GM10248 (cell line): ENCODE measurements at places on chromosomes 16 and 17.

DNA sequence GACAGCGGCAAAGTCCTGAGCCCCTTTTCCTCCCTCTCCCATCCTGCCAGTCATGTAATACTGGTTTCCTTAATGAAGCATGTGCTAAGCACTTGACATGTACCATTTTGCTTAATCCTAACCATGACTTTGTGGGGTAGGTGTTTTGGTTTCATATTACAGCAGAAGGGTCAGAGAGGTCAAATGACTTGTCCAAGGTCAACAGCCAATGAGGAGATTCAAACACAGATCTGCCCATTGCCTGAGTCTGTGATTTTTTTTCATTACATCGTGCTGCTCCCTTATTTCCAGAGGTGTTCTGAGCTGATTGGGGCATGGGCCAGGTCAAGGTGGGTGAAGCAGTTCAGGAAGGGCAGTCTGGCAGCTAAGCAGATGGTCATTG, 17.6 kb upstream of the PHF12 start:
- DNase-seq: no peak

DNA sequence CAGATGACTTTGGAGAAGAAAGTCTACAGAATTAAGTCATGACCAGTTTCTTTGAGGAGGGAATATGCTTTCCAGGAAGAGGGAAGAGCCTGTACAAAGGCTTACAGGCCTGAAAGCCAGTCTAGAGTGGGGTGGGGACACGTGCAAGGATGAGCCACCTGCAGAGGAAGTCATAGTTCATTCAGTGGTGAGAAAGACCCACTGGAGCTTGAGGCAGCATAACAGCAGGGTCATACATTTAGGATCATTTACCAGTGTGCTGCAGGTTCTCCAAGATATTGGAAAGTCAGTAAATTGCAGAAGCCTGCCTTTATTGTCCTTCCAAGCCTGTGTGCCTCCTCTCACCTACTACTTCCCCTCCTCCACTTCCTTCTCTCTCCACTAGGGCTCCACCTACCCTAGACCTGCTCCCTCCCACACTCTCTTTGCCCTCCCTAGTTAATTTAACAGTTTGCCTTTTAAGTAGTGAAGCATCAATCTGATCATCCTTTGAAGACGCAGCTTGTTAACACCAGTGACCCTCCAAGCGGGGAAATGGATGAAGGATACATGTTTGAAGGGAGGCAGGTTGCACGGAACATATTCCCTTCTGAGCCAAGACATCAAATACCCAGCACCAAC, 40.2 kb downstream of the CDRT15 start:
- no peak for DNase-seq

DNA sequence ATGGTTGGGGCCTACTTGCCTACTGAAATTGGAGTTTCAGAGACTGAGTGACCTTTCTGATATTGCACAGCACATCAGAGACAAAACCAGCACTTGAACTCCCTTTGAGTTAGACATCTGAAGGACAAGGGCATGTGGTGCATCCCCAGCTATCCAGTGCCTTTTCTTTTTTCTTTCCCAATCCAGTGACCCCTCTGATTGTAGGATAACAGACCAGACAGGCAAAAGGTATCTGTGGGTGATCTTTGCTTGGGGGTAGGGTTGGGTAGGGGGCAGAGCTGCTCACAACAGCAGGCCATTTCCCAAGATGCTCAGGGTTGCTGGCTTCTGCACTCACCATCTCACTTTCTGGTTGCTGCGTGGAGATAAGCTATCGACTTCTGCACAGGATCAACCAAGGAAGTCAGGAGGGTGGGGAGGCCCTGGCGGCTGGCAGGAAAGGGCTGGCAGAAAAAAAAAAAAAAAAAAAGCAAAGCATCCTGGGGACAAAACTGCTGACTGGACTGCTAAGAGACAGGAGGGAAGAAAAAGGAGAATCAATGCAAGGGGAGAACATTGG, 42.2 kb downstream of the HOXB1 start:
- DNase-seq: no peak

GRCh38 chr16:28977703-28978662, 3.4 kb downstream of the SPNS1 start:
- peak; percentile 53 for DNase-seq

GRCh38 chr16:81517629-81518438, 73.2 kb downstream of the CMIP start:
- DNase-seq: no peak

DNA sequence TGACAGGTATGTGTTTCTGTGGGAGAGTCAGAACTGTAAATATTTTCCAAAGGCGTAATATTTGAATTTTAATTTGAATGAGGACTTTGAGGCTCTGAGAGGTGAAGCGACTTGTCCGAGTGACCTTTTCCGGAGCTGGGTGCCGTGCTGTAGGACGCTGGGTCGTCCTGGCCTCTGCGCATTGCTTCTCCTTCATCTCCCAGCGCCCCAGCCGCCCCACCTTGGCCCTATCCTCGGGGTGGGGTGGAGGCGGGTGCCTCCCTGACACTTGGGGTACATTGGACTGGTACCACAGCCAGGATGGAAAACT, 147.8 kb downstream of the SPECC1 start:
- DNase-seq: no peak

GRCh38 chr17:48612854-48613691, 2.0 kb downstream of the HOXB8 start:
- peak; percentile 69 for DNase-seq

- DNase-seq: no peak
Observed at GRCh38 chr17:82527898-82528297, 8.4 kb downstream of the FOXK2 start.

DNA sequence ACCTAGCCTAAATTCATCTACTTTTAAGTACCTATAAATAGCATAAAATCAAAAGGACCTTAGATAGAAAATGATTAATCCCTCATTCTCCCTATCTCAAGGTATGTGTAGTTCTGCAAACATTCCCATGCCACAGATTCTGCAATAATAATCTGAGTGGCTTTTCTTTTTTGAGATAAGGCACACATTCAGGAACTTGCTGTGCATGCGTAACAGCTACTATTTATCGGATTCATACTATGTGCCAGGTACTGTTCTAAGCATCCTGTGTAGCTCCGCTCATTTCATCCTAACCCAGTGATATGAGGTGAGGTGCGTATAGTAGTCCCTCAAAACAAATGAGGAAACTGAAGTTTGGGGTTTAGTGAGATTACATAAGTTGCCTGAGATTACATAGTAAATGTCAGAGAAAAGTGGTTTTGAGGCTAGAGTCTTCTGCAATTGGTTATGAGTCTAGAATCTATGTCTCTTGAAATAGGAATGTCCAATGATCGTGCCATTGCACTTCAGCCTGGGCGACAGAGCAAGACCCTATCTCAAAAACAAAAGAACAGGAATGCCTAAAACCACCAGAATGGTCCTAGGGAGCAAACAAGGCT, 2.0 kb upstream of the ZNF263 start:
- DNase-seq: no peak

- peak; percentile 73 for DNase-seq
Observed at GRCh38 chr16:15897834-15898254, 9.4 kb upstream of the CEP20 start.

DNA sequence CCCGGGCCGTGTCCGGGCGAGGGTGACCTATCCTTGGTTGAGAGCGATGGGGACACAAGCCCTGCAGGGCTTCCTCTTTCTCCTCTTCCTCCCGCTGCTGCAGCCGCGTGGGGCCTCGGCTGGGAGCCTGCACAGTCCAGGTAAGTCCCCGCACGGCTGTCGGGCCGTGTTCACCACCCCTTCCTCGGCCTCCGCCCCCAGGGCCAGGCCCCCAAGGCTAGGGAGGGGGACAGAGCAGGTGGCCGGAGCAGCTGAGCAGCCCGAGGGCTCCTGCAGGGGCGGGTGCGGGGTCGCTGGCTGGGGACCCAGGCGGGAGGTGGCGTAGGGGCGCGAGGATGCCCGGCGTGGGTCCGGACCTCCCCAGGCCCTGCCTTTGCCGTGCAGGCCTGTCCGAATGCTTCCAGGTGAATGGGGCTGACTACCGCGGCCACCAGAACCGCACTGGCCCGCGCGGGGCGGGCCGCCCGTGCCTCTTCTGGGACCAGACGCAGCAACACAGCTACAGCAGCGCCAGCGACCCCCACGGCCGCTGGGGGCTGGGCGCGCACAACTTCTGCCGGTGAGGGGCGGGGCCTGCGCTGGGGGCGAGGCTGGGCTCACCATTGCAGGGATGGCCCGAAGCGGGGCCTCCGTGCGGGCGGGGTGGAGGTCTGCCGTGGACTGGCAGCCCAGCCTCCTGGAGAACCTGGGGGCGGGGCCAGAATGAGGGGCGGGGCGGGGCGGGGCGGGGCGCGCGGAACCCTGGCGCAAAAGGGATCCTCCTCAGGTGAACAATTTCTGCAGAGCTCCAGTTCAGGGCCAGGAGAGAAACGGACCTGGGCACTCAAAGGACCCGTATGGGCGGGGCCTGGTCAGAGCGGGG, 631 bp downstream of the KREMEN2 start:
- DNase-seq: peak; percentile 88

DNA sequence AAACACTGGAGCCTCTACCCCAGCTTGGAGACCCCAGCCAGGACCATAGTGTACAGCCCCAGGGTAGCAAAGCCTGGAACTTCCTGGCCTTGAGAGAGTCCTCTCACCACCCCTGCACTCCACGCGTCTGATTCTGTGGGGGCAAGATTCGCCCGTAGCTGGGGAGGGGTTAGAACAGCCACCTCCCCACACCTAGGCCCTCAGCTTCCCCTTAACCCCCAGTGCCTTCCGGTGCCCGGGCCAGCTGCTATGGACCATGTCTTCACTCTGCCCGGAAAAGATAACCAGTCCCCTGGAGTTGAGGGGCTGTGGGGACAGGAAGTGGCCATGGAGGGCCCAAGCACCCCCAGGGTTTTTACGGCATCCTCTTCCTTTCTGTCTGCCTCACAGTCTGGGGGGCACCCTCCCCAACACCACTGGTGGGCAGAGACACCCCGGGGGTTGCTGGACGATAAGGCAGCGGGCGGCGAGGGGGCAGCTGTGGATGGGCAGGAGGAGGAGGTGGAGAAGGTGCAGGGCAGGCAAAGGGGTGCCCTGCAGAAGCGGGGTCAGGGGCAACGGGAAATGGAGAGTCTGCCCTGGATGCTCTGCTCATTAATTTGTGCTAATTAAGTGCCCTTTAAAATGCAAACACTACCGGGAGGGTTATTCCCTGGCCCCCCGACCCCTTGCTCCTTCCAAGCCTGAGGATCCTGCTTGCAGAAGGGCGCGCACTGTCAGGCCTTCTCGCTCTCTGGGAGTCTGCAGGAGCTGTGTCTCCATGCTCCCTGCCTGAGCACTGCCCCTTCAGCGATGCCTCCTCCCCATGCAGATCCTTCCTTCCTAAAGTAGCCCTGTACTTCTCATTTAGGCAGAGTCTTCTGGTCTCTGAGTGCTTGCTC, 2.4 kb downstream of the PRSS27 start:
- DNase-seq: no peak

DNA sequence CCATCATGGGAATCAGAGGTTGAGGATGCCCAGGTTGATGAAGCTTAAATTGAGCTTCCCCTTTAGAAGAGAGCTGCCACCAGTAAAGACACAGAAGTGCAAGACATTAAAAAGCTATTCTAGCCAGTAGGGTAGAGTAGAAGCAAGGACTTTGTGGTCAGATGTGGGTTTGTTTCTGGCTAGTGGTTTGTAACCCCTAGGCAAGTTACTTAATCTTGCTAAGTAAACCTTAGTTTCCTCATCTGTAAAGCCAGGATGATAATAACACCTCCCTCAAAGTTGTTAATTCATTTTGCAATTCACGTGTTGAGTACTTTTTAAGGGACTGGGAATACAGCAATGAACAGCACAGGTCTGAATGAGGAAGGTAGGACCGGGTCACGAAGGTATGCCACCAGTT, 3.6 kb downstream of the SNTB2 start:
- no peak for DNase-seq

DNA sequence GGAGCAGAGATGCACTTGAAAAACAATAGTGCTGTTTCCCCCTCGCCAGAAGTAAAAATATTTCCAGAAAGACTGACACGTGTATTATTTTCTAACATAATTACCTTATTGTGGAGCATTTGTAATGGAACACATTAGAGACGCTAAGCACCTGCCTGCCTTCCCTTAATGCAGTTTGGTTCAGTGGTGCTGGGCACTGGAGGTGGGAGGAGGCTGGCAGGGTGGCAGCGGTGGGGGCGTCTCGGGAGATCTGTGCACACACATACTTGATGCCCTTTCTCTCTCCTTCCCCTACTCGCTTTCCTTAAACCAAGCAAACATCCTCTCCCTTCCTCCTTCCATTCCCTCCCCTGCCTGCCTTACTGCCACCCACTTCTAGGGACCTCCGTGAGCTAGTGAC, 156.6 kb upstream of the SDK2 start:
- no peak for DNase-seq

DNA sequence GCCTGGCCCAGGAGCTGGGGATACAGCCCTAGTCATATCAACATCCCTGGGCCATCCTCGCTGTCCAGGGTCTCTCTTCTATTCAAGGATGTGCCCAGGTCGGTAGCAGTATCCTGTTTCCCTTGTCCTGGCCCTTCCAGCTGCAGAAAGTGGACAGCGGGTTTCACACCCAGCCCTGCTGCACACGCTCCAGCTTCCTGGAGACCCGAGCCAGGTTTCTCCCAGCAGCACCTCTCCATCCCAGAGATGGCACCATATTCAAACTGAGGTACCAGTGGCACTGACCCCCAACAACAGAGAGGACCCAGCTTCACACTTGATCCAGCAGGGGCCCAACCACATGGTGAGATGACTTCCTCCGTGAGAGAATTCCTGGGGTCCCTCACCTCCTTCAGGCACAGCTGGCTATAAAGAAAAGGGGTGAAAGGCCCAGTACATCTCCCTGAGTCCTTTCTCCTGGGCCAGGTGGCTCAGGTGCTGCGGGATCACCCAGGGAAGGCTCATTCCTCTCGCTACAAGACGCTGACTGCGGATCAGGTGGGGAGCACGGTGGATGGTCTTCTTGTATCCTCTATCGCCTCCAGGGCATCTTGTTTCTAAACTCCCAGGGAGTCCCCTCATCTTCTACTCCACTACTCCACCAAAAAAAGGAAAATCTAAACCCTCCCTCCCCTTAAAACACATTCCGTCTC, 1.4 kb downstream of the CUEDC1 start:
- DNase-seq: no peak

GRCh38 chr17:65061646-65062045, 5.1 kb upstream of the GNA13 start:
- no peak for DNase-seq

DNA sequence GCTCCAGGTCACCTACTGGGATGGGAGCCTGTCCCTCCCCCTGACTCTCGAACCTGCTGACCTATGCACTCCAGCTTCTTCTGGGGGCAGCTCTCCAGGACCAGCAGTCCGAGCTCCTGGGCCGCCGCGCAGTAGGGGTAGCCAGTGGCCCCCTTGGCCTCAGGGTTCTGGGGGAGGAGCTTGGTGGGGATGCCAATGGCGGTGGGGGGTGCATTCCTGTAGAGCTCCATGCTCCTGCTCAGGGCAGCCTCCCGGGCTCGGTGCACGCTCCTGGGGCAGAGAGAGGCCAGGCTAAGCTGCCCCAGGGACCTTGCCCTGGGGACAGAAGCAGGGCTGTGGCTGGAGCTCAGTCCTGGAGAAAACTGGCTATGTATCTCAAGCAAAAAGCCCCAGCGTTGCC, 7.7 kb upstream of the SPATA2L start:
- DNase-seq: no peak

DNA sequence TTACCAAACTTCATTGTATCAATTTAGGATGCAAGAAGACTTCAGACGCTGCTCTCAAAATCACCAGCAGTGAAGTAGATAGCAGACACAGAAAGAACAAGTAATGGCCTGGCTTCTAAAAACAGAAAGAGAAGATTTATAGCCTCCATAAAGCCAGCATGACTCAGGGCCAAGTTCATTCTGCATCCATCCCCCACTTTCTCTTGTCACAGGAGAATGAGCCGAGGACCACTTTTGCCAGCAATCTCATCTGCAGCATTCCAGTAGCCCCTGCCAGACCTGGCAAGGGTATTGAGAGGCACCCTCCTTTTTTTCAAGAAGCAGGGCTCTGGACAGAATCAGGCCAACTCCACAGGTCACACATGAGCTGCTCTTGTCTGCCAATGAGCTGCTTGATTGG, 355.4 kb upstream of the SOX9 start:
- DNase-seq: no peak
